Osteocyte (in vitro differentiated cells): ENCODE measurements at places on chromosomes 16 and 17. TPM values are rescaled to one million over a fixed set of nuclear protein-coding genes. Genes with fewer than 3 reads are reported as not detected.

Gene TBC1D3E
- total RNA-seq = not detected in 2 replicates

Gene SPATA22
- total RNA-seq = not detected in 2 replicates

Gene NPW
- 4.1 and 4.4 TPM in 2 replicates for total RNA-seq

Gene TMEM235
- total RNA-seq = not detected in 2 replicates

Gene STAT3
- total RNA-seq = 280 and 281 TPM in 2 replicates

Gene MED31
- 13.4 and 17.4 TPM in 2 replicates for total RNA-seq

Gene CRK
- 55.8 and 57.1 TPM in 2 replicates for total RNA-seq

Gene PRAC2
- not detected in 2 replicates for total RNA-seq

Gene NRN1L
- total RNA-seq = 1.4 and 1.5 TPM in 2 replicates

Gene VWA3A
- 0.27 TPM in 1 of 2 replicates, not detected in the other for total RNA-seq

Gene NUDT16L1
- 26.2 and 28.9 TPM in 2 replicates for total RNA-seq

Gene LGALS9B
- not detected in 2 replicates for total RNA-seq

Gene FADS6
- not detected in 2 replicates for total RNA-seq

Gene TNP2
- not detected in 2 replicates for total RNA-seq

Gene MBTD1
- 17.9 and 19.6 TPM in 2 replicates for total RNA-seq

Gene CX3CL1
- total RNA-seq = 2.3 and 2.6 TPM in 2 replicates

Gene PSMB3
- total RNA-seq = 144 TPM in 2 replicates

Gene PRAC1
- not detected in 2 replicates for total RNA-seq

Gene CACNG3
- total RNA-seq = not detected in 2 replicates

Gene WNT3
- 2.0 and 2.4 TPM in 2 replicates for total RNA-seq

Gene LRRC75A
- 1.8 and 2.0 TPM in 2 replicates for total RNA-seq

Gene GPR142
- not detected in 2 replicates for total RNA-seq

Gene CDH13
- total RNA-seq = 27.0 and 30.7 TPM in 2 replicates

Gene SGCA
- 12.0 and 13.0 TPM in 2 replicates for total RNA-seq

Gene ZNF771
- total RNA-seq = 12.6 and 12.7 TPM in 2 replicates

Gene CD79B
- total RNA-seq = not detected in 2 replicates

Gene PPY
- total RNA-seq = not detected in 2 replicates

Gene CCT6B
- 3.2 and 3.6 TPM in 2 replicates for total RNA-seq

Gene DPEP3
- not detected in 2 replicates for total RNA-seq

Gene TBC1D3K
- not detected in 2 replicates for total RNA-seq

Gene SLC52A1
- not detected in 2 replicates for total RNA-seq

Gene MT4
- total RNA-seq = not detected in 2 replicates

Gene PIRT
- not detected in 2 replicates for total RNA-seq

Gene CNTNAP4
- total RNA-seq = not detected in 2 replicates

Gene TAT
- total RNA-seq = not detected in 2 replicates

Gene CTRL
- total RNA-seq = 0.39 and 0.91 TPM in 2 replicates

Gene CDK5RAP3
- total RNA-seq = 136 and 148 TPM in 2 replicates
